Fibroblast of skin of abdomen (primary cell): ENCODE measurements at places on chromosomes 11 and 22.
A peak's percentile ranks its signal among the peaks of the same experiment; 100 is the strongest.

GRCh38 chr11:639332-639955 lies 2.4 kb downstream of the DRD4 start:
- no peak for DNase-seq

GRCh38 chr11:77171254-77171653 lies 43.2 kb downstream of the MYO7A start:
- DNase-seq, result no peak

- DNase-seq, result no peak
Measured at GRCh38 chr22:44540756-44541670, 43.0 kb upstream of the RTL6 start.

DNA sequence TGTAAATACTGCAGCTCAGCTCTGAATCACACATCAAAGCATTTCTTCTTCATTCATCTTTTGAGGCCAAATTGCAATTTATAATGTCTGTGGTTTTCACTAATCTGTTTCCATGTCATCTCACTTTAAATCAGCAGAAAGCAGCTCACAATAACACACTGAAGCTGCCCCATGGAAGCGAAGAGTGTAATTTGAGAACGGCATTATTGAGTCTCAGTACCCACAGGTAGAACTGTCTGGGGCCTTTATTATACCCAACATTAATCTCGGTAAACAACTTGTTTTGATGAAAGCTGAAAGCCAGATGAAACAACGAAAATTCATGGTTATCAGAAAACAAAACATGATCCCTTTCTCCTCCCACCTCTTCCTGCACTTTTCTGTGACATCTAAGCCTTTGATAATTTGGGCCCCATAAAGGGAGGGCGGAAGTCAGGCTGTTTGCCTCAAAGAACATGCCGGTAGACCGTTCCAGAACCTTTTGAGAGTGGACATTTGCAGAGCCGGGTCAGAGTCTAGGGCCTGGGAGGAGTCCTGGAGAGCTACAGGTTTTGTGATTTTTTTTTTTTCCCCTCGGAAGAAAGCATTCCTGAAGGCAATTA lies 68.2 kb upstream of the SESN3 start:
- peak; percentile 72 for DNase-seq

- no peak for DNase-seq
Measured at GRCh38 chr11:73141031-73141308, 1.1 kb downstream of the FCHSD2 start.

- DNase-seq, result no peak
Measured at GRCh38 chr11:3659595-3660515, 11.3 kb downstream of the CHRNA10 start.

DNA sequence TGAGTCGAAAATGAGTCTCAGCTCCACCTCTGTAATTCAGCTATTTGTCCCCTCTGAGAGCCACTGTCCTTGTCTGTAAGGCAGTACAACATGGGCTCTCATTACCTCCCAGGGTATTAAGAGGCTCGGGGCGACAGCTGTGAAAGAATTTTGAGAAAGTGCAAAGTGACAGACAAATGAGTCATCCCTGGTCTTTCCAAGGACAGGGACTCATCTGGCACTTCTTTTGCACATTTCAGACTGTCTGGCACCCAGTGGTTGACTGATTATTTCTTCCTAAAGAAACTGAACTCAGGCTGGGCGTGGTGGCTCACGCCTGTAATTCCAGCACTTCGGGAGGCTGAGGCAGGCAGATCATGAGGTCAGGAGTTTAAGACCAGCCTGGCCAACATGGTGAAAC lies 62.1 kb upstream of the ARFGAP3 start:
- DNase-seq, result peak; percentile 20

DNA sequence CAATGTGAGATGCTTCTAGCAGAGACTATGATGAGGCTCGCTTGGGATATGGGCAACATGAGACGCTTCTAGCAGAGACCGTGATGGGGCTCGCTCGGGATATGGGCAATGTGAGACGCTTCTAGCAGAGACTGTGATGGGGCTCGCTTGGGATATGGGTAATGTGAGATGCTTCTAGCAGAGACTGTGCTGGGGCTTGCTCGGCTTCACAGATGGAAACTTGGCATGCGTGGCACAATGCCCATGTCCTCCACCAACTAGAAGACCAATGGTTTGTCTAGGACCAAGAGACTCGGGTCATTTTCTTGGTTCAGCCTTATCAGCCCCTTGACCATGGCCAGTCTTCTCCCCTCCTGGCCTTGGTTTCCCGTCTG lies 7.1 kb downstream of the MYEOV start:
- no peak for DNase-seq

DNA sequence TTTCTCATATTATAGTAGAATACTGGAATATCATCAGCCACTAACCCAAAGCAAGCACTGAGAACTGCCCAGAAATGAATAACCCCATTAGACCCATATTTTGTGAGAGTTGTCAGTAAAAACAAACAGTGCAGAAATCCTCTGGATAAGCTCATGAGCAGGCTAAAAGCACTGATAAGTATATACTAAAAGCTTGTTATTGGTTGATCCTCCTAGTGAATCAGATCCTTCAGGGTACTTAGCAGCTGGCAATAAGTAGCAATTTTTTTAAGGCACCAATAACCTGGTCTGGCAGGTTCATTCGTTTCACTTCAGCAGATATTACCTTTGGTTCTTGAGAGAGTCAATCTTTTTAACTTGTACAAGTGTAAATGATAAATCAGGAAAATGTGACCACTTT lies 1.2 kb downstream of the NOX4 start:
- DNase-seq, result no peak

DNA sequence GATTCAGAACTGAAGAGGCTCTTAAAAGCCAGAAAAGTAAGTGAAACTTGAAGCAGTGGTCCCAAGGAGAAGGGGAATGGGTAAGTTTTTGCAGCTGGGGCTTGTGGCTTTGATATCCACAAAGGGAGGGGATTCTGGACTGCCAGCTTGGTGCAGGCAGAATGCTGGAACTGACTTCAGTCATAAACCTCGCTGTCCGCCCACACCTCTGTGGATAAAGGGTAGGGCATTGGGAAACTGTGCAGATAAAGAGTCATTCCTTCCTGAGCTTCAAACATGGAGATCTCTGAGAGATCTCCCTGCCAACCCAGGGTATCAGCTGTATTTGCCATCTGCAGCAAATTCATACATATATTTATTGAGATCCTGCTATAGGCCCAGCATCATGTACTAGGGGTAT lies 124.3 kb upstream of the OR9Q1 start:
- no peak for DNase-seq

- DNase-seq, result peak; percentile 99
Measured at GRCh38 chr11:67118801-67119584, at the start of gene KDM2A. Gene KDM2A (plus strand): TSS chr11:67119263. CDS start chr11:67121317, 2,054 bp downstream.

DNA sequence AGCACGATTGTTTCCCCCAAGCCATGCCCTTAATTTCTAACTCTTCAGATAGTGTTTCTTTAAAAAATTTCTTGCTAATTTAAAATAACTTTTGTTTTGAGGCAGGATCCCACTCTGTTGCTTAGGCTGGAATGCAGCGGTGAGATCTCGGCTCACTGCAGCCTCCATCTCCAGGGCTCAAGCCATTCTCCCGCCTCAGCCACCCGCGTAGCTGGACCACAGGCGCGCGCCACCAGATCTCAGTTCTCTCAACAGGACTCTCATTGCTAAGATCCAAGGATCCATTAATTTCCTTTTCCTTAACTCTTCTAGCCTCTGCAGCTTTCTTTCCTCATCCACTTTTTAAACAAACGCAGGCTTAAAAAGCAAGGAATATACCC lies 327 bp upstream of the MED17 start:
- no peak for DNase-seq

GRCh38 chr11:46285594-46286033 lies 8.2 kb downstream of the CREB3L1 start:
- DNase-seq, result peak; percentile 62

- DNase-seq, result peak; percentile 93
Measured at GRCh38 chr11:28834877-28835276, 726.7 kb downstream of the METTL15 start.

DNA sequence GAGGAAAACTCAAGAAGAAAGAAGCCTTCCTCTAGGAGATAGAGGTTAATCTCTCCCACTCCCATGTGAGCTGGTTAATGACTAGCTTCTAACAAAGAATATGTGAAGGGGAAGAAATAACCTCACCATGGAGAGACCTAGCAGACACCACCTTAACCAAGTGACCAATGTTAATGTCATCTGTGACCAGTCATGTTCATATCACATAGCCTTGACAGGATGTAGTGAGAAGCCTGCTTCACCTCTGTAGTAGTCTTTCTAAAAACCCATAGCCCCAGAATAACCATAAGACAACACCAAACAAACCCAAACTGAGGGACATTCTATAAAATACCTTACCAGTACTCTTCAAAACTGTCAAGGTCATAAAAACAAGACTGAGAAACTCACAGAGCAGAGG lies 21.5 kb upstream of the POU2AF1 start:
- no peak for DNase-seq

- no peak for DNase-seq
Measured at GRCh38 chr11:2166091-2166851, 5.3 kb upstream of the INS start.

DNA sequence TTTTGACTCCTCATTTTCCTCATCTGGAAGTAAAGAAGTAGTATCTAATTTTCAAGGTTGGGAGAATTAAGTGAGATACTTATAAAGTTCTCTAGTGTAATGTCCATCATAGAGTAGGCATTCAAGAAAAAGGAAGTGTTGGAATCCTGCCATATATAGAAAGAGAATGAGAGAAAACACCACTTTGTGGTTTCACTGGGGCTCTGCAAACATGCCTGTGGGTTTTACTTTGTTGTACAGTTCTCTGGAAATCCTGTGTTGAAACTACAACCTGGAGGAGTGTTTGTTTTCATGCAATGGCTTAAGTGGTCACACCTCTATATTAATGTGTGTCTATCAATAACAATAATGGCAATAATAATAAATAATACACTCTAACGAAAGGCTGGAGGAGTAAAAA lies 741.7 kb downstream of the NELL1 start:
- DNase-seq, result no peak

DNA sequence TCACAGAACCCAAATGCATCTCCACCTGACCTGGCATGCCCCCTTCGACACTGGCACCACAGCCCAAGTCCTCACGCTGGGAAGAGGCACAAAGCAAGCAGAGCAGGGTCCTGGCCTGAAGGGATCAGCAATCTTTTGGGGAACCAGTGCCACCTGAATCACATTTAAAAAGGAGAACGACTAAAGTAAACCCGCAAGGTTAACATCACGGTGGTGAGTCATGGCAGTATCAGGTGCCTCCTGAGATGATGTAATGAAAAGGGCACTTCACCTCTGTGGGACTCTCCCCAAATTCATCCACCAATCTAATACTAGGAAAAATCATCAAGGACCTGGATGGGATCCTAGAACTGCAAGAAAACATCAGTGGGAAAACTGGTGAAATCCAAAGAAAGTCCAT lies 44.9 kb downstream of the PACSIN2 start:
- DNase-seq, result no peak

DNA sequence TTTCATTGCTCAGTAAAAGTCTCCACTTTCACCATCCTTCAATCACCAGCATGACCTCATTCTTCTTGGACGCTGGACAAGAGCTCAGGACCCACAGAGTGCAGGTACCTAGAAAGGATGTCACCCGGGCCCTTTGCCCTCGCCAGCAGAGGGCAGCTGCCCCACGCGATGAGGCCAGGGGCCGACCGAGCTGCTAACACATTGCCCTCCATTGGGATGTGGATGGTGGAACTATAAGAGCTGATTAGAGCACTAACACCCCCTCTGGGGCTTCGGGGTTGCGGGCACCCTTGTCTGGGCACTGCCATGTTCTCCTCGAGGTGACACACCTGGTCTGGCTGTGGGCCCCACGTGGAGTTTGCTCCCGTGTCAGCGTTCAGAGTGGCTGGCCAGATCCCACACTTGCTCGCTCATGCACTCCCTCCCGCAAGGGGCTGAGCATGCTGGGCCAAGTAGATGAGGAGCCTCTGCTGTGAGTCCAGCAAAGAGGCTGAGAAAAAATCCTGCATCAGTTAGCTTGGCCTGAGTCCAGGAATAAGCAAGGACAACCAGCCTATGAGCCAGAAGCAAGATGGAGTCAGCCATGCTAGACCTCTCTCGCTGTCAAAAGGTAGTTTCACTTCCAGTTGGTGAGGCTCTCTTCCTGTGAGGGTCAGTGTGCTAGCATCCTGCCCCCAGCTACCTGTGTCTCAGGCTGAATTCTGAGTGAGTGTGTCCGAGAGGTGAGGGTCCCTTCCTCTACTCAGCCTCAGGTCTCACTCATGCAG lies 9.8 kb downstream of the KRTAP5-6 start:
- DNase-seq, result no peak

DNA sequence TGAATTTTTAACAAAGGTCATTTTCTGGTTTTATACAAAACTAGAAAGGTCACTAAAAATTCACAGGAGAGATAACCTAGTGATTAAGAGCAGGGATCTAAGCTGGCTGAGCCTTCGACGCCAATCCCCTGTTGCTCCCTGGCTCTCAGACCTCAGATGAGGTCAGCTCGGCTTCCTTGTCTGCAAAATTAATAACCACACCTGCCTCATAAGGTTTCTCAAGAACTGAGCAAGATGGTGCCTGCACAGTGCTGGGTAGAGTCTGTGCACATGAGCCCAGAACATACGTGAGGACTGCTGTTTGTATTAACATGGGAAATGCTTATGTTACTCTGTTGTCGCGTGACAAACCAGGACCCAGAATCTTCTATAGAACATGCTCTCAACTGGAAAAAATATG lies 24.4 kb upstream of the CD5 start:
- no peak for DNase-seq

DNA sequence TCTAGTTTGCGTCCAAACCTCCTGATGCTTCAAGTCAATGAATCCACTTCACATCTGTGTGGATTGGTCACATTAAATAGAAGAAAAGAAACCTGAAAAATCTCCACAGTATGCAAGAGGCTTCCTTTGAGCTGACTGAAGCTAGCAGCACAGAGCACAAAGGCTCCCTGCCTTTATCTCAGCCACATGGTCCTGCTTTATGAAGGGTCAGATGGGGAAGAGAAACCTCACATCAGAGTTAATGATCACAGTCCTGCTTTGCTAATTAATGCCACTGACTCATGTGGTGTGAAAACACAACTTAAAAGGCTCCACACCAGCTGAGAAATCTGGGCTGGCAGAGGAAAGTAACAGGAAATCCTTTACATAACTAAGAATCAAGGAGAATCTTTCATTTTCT lies 1291.0 kb downstream of the LRRC4C start:
- no peak for DNase-seq

GRCh38 chr11:78427615-78428265 lies 10.1 kb upstream of the GAB2 start:
- DNase-seq, result no peak

GRCh38 chr11:8329847-8330361 lies 66.2 kb upstream of the LMO1 start:
- DNase-seq, result no peak
